ENCODE measurements at places on chromosomes 7 and 10.

GRCh38 chr10:22723783-22724182, 9.4 kb upstream of the PIP4K2A start:
- no peak for DNase-seq

DNA sequence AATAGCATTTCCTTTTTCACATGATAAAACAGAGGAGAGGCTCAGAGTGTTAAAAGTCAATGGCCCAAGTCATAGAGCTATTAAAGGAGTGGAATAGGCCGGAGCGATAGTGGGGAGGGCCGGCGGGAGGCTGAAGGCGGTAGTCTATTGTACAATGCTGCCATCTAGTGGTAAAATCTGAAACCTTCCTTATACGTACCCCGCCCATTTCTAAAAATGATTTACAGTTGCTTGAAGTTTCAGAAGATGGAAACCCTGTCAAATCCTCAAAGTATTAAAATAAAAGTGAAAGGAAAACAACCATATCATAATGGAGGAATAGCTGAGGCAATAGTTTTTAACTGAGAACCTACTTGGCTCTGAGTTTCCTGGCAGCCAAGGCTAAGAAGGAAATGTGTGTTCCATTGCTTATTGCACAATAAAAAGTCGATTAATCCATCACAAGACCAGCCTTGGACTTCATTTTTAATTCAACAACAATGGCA, 209.1 kb downstream of the CCSER2 start:
- DNase-seq: peak; percentile 57

- DNase-seq: no peak
Observed at GRCh38 chr10:68795886-68796532, 31.3 kb upstream of the STOX1 start.

GRCh38 chr10:113127261-113127900, 177.3 kb downstream of the TCF7L2 start:
- DNase-seq: no peak

DNA sequence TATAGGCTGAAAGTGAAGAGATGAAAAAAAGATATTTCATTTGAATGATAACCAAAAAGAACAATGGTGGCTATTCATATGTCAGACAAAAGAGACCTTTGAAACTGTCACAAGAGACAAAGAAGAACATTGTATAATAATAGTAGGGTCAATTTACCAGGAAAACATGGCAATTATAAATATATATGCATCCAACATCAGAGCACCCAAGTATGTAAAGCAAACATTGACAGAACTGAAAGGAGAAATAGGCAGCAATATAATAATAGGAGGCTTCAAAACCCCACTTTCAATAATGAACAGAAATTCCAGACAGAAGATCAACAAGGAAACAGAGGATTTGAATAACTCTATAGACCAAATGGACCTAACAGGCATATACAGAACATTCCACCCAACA, 876.2 kb downstream of the GRID1 start:
- no peak for DNase-seq

- no peak for DNase-seq
Observed at GRCh38 chr10:25017154-25017590, 760 bp downstream of the THNSL1 start.

DNA sequence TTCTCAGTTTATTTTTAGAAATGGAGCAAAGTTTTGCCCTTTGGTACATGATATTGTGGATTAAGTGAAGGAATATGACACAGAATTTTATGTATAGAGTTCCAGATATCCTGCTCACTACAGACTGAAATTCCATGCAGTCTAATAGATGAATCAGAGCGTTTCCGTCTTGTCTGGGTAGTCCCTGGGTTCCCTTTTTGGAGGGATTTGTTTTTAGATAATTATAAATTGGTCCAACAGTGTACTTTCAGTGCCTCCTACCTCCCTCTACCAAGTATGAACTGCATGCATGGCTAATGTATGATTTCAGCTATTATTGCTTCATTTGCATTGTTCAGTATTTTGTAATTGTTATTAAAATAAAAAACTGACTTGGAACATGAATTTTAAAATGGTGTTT, 74.4 kb downstream of the SEPTIN7 start:
- no peak for DNase-seq

GRCh38 chr7:48101968-48102367, 12.9 kb downstream of the UPP1 start:
- no peak for DNase-seq

GRCh38 chr7:155276042-155276799, 21.5 kb upstream of the INSIG1 start:
- no peak for DNase-seq

DNA sequence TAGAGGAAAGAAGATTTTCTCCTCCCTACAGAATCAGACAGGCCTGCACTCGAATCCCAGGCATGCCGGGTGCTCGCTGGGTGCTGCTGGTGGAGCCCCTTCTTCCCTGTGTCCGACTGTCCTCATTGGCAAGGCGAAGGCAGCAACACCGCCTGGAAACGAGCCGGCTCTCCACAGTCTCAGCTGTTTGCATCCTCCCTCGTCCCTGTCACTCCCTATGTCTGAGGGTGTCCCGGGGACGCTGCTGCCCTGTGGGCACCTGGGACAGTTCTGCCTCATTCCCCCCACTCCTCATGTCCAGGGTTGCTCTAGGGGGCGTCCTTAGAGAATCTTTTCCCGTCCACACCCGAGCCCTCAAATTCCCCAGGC, 31.6 kb upstream of the TMEM72 start:
- no peak for DNase-seq

DNA sequence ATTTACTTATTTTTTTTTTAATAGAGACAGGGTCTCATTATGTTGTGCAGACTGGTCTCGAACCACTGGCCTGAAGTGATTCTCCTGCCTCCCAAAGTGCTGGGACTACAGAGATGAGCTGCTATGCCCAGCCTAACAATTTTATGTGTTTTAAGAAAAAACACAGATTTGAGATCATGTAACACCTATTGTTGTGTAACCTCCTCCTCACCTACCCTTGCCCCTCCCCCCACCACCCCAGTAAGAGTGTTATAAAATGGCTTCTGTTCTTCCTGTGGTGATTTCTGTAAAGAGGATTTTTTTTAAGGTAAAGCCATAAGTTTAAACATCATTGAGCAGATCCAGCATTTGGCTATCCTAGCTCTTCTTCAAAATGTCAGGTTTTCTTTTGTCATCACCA, 7.6 kb downstream of the ARMC10 start:
- no peak for DNase-seq

GRCh38 chr10:17101910-17102266, 27.7 kb downstream of the CUBN start:
- DNase-seq: no peak

DNA sequence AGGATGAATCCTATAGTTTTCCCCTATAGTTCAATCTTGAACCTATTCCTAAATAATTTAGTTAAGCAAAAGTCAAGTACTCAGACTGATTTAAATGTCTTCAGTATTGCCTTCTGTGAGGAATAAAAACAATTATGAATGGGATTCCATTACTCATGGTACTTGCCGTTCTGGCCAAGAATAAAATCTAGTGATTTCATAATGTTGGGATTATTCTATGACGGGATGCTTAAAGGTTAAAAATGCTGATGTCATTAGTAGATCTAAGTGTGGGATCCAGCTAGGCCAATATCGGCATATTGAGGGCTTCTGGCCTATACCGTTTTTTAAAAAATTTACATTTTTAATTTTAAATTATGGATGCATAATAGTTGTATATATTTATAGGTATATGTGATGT, 5.3 kb downstream of the BPGM start:
- no peak for DNase-seq
